ENCODE measurements at places on chromosomes 3 and 15.

DNA sequence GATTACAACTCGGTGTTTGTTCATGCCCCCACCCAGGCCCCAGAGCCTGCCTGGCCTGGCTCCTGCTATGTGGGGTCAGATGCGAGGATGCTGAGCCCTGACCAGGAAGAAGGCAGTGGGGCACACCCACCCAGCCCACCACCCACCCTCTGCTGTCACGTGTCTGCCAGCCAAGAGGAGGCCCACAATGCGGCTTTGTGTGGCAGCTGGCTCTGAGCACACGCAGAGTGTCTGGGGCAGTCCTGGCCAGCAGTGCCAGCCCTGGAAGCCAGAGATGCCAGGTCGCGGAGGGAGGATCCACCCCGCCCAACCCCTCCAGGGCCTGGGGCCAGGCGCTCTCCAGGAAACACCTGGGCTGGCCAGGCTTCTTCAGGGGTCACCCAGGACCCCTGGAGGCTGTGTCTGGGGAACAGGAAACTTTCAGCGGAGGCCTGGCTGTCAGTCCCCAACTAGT, 26.4 kb upstream of the KLF13 start:
- no peak for DNase-seq

- no peak for DNase-seq
Measured at GRCh38 chr15:100726070-100726420, 123.7 kb downstream of the ASB7 start.

DNA sequence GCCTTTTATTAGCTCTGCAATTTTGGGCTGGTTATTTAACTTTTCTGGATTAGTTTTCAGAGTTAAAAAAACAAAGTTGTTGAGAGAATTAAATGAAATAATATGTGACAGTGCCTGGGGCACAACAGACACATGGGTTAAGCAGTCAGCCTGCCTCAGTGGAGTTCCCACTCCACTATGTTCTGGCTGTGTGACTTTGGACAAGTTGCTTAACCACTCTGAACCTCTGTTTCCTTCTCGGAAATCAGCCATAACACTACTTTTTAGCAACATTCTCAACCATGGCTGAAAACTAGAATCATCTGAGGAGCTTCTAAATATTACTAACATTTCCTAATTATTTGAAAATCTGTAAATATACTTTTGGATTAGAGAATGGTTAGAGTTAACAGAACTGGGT, 56.5 kb upstream of the SLC6A11 start:
- no peak for DNase-seq

GRCh38 chr3:197368330-197368729, 69.9 kb upstream of the DLG1 start:
- no peak for DNase-seq

DNA sequence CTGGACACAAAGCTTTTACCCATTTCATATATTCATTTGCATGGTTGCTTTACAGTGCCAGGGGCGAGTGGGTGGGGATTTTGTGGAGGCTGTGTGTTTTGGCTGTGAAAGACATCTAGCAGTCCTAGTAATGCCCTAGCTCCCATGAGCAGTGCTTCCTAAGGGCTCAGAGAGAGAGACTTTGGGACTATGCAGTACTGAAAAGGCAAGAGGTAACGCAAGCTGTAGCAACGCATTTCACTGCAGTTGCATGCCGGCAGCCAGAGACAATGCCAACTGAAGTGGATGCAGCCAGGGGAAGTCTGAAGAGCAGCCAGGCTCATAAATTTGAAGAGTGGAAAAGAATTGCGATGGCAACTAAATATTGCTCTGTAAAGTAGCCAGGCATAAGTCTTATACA, 27.4 kb upstream of the ATP10A start:
- peak; percentile 32 for DNase-seq

DNA sequence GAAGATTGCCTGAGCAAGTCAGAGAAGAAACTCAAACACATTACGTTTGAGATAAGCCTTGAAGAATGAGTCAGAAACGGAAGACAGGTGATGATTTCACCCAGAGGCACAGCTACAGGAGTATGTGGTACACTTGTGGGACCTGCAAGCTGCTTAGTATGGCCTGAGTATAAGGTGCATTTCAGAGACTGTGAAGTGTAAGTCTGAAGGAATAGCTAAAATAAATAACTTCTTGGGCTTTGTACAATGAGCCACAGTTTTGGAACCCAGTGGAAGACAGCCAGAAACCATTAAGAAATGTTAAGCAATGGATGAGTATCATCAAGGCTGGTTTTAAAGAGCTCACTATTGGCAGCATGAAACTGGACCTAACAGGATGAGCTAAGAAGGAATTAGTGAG, 826.2 kb downstream of the ROBO1 start:
- no peak for DNase-seq

DNA sequence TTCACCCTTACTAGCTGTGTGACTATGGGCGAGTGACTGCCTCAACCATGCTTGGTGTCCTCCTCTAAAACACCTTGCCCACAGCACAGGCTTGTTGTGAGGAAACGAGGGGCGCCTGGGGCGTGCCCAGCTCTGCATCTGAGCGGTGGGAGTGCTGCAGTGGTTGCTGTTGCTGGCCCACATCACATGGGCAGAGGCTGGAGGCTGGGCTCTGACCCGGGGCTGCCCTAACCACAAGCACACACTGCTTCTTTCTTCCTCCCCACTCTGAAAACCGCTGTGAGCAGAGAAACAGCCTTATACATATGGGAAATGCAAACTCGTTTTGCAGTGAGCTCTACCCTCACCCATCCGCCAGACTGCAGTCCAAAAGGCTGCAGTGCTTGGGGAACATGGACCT, 74.8 kb upstream of the RPL32 start:
- DNase-seq = peak; percentile 48

DNA sequence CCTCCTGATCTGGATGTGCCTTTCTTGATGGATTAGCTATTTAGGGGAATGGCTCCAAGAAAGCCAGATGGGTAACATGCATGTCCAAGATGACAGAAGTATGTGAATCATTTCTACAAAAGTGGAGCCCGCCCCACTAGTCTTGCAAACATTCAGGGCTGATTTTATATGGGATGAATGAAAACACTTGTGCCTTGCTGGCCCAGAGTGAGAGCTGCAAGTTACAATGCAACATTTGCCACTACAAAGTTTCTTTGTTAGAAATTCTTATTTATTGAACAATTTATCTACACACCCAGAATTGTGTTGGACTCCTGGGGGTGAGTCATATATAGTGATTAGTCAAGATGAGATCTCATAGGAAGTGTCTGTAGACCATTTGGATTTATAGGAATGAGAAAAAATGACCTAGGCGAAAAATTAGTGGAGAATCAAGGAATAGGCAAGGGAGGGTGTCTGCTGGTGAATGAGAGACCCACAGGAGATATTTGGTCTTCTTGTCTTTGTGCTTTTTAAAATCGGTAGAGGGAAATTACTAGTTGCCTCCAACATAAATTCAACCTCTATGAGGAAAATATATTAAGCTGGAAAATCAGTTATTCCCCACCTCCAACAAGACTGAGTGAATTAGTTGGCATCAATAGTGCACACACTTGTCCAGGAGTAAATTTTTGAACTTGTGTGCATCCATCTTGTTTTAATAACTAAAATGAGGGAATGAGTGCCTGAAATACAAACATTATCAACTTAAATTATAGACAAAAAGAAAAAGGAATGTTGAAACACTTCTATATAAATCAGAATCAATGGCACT, 53.5 kb upstream of the DCBLD2 start:
- DNase-seq = no peak

GRCh38 chr3:75048650-75049049, 434.2 kb upstream of the CNTN3 start:
- DNase-seq = no peak

Data from suppressor macrophage (primary cell).